ENCODE measurements at places on chromosomes 4 and X.

DNA sequence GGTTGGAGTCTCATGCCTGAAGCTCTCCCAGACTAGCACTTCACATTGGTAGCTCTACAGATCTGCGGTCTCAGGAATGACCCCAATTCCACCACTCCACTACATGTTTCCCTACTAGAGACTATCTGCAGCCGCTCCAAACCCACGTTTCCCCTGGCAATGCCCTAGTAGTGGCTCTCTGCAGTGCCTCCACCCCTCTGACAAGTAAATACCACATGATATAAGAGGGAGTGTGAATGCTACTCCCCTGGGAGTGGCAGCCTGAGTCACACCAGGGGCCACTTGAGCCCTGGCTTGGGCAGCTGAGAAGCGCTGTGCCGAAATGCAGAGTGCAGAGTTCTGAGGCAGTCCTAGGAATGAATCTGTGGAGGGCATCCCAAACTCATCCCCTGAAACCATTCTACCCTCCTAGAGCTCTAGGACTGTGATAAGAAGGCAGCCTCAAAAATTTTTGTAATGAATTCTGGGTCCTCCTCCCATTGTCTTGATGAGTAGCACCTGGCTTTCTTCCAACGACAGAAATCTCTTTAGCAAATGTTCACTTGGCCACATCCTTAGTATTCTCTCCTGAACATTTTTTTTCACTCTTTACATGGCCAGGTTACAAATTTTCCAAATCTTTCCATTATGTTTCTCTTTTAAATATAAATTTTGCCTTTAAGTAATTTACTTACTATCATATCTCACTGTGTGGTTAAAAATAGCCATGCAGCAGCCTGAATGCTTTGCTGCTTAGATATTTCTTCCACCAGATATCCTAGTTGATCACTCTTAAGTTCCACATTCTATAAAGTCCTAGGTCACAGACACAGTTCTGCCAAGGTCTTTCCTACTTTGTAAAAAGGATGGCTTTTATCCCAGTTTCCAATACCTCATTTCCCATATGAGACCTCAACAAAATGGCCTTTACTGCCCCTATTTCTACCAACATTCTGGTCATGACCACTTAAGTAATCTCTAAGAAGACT lies 160.2 kb upstream of the CPEB2 start:
- DNase-seq: no peak

- no peak for DNase-seq
Measured at GRCh38 chr4:32879913-32880312, 2159.7 kb downstream of the PCDH7 start.

DNA sequence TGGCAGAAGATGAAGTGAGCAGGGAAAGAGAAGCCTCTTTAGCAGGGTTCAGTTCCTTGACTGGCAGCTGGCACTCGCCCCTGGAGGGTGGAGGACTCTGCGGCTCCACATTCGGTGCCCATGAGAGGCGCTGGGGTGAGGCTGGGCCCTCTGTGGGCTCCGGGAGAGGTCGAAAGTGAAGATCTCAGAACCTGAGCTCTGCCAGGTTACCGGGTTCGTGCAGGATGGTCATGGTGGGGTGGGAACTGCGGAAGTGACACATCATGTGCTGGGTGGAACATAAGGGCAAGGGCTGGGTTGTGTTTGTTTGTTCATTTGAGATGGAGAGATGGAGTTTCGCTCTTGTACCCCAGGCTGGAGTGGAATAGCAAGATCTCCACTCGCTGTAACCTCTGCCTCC lies 44.2 kb downstream of the TRIM61 start:
- no peak for DNase-seq

DNA sequence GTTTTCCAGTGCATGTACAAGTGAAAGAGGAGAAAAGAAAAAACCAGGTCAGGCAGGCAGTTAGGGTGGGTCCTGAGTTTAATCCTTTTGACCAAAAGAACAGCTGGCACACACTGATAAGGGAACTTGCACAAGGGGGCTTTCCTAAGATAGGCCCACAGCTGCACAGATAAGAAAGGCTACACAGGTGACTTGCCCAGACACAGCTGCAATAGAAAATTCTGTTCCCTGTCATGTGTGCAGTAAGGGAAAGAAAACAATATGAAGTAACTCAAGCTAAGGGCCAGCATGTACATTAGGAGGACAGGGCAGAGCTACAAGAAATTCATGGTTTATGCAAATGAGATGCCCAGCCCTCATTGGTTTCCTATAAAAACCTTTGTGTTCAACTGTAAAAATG lies 32.9 kb downstream of the LUZP4 start:
- no peak for DNase-seq

GRCh38 chr4:114273238-114273637 lies 293.8 kb upstream of the ARSJ start:
- DNase-seq: no peak

- no peak for DNase-seq
Measured at GRCh38 chrX:133258481-133258880, 40.3 kb upstream of the TFDP3 start.

GRCh38 chrX:66018585-66019309 lies 21.1 kb downstream of the VSIG4 start:
- no peak for DNase-seq

GRCh38 chr4:25697516-25697915 lies 41.9 kb downstream of the SLC34A2 start:
- DNase-seq: no peak

DNA sequence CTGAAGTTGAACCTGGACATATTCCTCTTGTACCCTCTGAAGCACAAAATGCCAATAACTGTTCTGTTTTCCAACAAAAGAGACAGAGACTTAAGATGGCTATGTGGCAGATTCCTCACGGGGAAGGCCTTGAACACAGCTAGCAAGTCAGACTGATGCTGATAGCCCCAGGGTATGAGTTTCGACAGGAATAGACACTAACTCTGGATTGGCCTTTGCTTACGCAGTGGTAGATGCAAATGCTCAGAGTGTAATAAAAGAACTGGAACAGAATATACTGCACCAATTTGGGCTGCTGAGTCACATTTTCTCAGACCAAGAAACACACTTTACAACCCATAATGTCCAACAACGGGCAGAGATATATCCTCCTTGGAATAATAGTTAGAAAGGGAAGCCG lies 173.8 kb downstream of the DLG3 start:
- no peak for DNase-seq

- no peak for DNase-seq
Measured at GRCh38 chr4:2870082-2870481, 26.4 kb downstream of the ADD1 start.

DNA sequence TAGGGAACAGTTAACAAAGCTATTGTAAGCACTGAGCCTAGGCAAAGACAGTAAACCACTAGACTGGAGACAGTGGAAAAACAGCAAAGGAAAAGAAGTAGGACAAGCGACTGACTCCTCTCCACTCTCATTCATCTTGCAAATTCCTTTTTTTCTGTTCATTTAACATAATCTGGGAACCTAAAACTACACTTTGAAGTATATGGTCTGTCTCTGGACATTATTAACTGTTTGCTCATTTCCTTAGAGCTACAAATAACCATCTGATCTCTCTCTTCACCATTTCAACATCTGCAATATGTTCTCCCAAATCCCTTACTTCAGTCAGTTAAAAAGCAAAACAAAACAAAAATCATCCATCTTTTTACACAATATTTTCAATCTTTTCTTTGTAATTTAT lies 642 bp downstream of the HMGN5 start:
- DNase-seq: no peak

DNA sequence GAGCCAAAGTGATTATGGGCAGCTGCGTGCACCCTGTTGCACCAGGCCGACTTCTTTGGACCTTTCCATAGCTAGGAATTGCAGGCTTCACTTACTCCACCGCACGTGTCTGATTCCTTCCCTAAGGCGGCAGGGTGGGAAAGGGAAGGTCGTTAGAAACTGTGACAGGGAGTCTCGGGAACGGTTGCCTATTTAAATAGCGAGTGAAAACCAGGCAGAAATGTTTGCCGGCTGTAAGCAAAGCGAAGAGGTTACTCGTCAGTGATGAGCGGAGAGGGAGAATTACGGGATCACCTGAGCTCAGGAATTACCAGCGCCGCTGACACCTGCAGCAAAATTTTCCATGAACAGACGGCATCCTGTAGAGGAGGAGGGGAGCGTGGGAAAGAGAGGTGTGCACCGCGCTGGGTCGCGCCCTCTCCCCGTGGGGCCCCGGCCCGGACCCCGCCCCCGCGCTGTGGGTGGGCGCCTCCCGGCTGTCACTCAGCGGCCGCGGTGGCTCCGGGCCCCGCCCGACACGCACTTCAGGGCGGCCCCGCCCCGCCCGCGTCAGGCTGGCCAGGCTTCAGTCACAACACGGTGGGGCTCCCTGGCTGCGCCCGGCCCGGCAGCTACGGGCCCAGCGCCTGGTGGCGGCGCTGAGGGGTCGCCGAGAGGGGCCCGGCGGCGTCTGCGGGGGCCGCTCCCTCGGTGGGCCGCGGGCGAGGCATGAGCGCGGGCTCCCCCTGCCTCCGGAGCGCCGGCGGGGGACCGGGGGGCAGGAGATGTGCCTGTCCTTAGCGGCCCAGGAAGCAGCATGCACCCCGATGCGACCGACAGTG lies at the start of gene SNX25:
Gene SNX25 (plus strand): TSS at position 568 of the 821 bp plus-strand sequence. CDS start 229 bp downstream, at position 797.
- DNase-seq: peak; percentile 88

GRCh38 chr4:110474481-110474880 lies 1.5 kb upstream of the ENPEP start:
- no peak for DNase-seq

GRCh38 chr4:123597586-123597985 lies 201.0 kb downstream of the SPRY1 start:
- no peak for DNase-seq

GRCh38 chrX:45527834-45528233 lies 327.2 kb upstream of the DIPK2B start:
- DNase-seq: no peak

DNA sequence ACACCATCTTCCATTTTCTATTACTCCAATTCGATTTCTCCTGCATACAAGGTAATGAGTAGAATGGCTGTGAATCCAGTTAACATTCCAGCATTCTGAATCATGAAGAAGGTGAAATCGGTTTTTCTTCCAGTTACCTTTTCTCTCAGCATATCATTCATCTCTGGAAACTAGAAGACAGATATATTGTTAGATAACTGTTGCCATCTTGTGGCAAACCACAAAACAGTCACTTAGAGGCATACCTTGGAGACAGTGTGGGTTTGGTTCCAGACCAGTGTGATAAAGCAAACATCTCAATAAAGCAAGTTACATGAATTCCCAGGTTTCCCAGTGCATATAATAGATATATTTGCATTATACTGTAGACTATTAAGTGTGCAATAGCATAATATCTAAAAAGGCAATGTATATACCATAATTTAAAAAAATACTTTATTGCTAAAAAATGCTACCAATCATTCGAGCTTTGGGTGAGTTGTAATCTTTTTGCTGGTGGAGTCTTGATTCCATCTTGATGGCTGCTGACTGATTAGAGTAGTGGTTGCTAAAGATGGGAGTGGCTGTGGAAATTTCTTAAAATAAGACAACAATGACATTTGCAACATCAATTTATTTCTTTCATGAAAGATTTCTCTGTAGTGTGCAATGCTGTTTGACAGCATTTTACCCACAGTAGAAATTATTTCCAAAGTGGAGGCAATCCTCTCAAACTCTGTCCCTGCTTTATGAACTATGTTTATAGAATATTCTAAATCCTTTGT lies 82.1 kb downstream of the SLC39A8 start:
- DNase-seq: no peak

GRCh38 chr4:105587841-105588240 lies 35.4 kb downstream of the ARHGEF38 start:
- DNase-seq: no peak

DNA sequence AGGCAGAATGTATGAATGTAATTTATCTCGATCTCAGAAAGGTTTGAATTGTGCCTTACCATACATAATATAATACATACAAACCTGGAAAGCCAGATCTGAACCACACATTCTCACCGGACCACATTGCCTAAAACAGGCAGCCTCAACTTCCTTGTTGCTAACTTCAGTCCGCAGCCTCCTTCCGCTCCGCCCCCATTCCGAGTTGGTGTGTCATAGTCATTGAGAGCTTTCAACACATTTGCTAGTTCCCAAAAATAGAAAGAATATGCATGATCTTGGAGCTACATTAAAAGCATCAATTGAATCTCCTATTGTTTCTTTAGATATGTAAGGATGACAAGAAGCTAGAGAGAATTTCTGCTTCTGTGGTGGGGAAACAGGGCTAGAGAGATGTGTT lies 127.2 kb downstream of the ARHGEF9 start:
- no peak for DNase-seq

DNA sequence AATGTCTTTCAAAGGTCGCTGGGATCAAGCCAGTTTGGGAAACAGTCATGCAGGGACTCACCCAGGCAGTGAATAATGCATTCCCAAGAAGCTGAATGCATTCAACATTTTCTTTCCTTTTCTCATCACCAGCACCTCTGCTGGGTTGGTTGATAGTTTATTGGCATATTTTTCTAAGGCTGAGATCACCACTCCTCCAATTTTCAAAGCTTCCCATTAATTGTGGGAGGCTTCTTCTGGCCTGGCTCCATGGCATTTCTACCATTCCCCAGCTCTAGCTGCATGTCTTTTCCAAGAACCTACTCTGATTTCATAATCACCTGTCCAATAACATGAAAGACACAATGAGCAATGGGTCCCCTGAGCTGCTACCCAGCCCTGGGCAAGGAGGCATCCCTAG lies 35.8 kb downstream of the CHRDL1 start:
- DNase-seq: no peak

GRCh38 chr4:136818811-136819330 lies 713.4 kb downstream of the PCDH18 start:
- DNase-seq: no peak

- DNase-seq: no peak
Measured at GRCh38 chrX:129631849-129632248, 22.9 kb downstream of the APLN start.

DNA sequence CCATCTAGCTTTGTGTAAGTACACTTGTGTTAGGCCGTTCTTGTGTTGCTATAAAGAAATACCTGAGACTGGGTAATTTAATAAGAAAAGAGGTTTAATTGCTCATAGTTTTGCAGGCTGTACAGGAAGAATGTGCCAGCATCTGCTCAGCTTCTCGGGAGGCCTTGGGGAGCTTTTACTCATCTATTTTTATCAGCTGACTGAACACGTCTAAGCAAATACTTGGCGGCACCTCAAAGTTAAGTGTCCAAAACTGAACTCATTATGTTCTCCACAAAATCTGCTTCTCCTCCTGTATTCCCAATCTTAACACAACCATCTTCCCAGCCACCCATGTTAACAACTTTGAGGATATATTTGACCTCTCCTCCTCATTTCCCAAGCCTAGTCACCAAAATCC lies 42.4 kb upstream of the GATB start:
- no peak for DNase-seq

GRCh38 chrX:69207216-69207615 lies 42.0 kb upstream of the PJA1 start:
- no peak for DNase-seq

DNA sequence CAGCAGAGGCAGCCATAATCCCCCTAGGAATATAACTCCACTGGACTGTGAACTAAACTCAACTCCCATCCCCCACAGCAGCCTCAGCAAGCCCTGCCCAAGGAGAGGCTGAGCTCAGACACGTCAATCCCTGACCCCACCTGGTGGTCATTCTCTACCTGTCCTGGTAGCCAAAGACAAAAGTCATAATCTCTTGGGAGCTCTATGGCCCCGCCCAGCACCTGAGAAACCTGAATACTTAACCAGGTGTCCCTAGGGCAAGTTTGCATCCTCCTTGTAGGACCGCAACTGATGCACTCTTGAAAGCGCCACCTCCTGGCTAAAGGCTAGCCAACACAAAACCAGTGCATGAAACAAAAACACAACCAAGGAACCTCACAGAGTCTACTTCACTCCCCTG lies 18.4 kb downstream of the CT47B1 start:
- DNase-seq: no peak
